Right cardiac atrium (tissue), 5 donors: ENCODE measurements at places on chromosomes 1 and 21. TPM values are rescaled to one million over a fixed set of nuclear protein-coding genes. Genes with fewer than 3 reads are reported as not detected.
A peak's percentile ranks its signal among the peaks of the same experiment; 100 is the strongest.

Gene TTLL7
- polyA plus RNA-seq, result 7.4 TPM

Gene BRINP2
- polyA plus RNA-seq, result 0.20 TPM

Gene KRTAP19-3
- polyA plus RNA-seq, result not detected

Gene DYNLT5
- polyA plus RNA-seq, result 1.2 TPM

Gene DMBX1
- polyA plus RNA-seq, result not detected

Gene TLR5
- polyA plus RNA-seq, result 1.9 TPM

Gene NUP210L
- polyA plus RNA-seq, result not detected

Gene UBE2U
- polyA plus RNA-seq, result not detected

Gene PRDM2
- polyA plus RNA-seq, result 16.3 TPM

Gene CD58
- 39.0 TPM for polyA plus RNA-seq

Gene OLIG2
- not detected for polyA plus RNA-seq

DNA sequence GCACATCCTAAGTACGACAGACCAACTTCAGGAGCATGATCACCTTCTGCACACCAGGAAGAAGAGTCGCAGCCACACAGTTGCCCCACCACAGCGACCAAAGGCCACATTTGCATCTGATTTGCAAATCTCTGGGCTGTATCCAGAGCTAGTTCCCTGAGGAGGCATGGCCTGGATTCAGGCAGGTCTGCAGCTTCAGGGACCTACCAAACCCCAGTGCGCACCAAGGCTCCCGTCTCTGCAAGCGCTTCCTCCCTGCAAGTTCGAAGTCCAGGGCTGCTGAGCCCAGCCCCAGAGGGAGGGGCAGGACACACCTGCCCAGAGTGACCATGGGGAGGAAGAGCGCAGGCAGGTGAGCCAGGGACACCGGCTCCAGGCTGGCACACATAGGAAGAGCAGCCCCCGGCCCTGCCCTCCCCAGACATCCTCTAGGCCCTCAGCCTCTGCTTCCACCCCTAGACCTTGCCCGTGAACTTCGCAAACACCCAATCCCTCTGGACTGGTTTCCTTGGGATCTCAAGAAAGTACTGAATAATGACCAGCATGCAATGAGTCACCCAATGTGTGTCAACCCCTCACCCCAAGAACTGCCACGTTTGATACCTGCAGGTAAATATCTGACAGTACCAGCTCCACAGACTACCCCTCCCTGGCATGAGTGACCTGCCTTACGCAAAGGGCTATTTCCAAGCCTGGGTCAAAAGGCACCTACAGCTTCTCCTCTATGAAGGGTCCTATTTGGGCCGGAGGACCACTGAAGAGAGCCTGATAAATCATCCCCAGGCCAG, 36.8 kb downstream of the CASZ1 start:
- DNase-seq, result peak; percentile 30

GRCh38 chr1:248841702-248842395, 3.8 kb downstream of the ZNF672 start:
- DNase-seq, result peak; percentile 43

GRCh38 chr1:70169018-70169839, 36.1 kb downstream of the LRRC40 start:
- no peak for DNase-seq

DNA sequence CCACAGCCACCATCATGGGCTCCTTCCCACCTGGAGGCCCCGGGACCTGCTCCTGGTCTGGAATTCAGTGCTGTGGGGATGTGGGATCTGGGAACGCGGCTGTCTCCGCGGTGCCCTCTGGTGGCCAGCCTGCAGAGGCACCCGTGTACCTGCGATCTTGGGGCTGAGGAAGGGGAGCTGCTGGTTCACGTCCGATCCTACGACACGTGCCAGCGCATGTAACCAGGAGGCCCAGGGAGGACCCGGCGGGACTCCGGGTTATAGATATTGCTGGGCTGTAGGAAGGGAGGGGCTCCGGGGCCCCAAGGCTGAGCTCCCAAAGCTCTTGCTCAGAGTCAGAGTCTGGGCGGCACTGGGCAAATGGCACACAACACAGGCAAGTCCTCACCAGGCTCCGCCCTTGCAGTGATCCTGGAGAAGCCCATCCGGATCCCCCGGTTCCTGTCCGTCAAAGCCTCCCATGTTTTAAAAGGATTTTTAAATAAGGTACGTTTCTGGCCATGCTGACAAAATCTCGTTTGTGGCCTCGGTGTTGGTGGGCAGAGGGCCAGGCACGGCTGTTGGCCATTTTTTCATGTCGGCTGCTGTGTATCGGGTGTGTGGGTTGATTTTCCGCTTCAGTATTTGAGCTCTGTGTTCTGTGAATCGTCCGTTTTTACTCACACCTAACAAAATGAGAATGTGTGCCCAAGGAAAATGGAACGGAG, 20.1 kb downstream of the FAAP20 start:
- DNase-seq, result peak; percentile 80

DNA sequence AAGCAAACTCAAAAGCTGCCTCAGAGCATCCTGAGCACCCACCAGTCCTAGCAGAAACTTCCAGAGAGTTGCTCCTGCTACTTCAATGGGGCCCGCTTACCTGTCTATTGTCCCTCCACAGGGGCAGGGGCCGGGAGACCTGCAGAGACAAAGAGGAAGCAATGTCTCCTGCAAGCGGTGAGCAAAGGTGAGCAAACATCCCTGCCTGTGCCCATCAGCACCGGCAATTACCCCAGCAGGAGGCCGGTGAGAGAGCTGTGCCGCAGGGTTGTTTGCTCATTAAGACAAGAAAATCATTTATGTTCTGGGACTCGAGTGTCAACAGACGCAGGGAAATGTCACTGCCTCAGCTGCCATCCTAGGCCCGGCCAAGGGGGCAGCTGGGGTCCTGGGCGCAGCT, 53.8 kb upstream of the TARDBP start:
- DNase-seq, result no peak

DNA sequence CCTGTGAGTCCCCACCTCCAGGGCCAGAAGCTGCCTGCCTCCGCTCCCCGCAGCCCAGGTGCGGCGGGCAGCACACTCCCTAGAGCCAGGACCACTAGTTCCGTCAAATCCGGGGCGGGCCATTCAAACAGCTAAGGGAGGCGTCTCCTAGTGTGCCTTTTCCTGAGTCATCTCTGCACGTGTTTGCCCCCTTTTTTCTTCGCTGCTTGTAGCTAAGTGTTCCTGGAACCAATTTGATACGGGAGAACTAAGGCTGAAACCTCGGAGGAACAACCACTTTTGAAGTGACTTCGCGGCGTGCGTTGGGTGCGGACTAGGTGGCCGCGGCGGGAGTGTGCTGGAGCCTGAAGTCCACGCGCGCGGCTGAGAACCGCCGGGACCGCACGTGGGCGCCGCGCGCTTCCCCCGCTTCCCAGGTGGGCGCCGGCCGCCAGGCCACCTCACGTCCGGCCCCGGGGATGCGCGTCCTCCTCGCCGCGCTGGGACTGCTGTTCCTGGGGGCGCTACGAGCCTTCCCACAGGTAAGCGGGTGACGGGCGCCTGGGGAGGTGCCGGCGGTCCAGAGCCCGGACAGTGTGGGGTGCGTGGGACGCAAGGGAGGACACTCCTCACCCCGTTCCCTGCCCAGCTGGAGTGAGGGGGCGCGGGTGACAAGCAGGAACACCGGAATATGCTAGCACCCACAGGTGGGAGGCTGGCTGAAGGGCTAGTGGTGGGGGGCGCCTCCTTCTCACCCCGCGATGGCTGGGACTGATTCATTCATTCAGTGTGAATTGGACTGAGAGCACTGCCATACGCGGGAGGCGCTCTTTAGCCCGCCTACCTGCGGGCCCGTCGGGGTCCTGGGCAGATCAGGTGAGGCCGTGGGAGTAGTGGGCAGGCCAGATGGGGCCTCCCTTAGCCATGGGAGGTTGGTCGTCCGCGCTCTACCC, at the start of gene TNFRSF8:
Gene TNFRSF8, plus strand, starts transcription at position 163 of the 932 bp plus-strand sequence. Its CDS starts 296 bp downstream, at position 459.
- DNase-seq, result peak; percentile 39

DNA sequence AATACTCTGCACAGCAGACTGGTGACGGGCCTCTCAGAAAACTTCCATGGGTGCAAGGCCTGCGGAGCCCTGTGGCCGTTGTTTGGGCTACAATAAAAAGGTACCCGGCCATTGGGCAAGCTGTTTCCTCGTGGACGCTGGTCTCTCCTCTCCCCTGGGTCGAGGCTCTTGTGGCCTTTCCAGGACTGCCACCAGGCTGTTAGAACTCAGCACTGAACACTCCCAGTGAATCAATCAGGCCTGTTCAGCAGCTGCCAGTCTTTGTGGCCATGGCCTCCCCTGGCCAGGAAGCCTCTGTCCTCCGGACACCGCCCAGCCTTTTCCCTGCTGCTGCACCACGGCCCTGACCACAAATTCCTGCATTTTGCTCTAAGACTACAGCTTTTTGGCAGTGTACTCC, 33.0 kb upstream of the ACTRT2 start:
- DNase-seq, result no peak

- DNase-seq, result peak; percentile 75
Measured at GRCh38 chr1:214280386-214281020, 456 bp upstream of the SMYD2 start.

DNA sequence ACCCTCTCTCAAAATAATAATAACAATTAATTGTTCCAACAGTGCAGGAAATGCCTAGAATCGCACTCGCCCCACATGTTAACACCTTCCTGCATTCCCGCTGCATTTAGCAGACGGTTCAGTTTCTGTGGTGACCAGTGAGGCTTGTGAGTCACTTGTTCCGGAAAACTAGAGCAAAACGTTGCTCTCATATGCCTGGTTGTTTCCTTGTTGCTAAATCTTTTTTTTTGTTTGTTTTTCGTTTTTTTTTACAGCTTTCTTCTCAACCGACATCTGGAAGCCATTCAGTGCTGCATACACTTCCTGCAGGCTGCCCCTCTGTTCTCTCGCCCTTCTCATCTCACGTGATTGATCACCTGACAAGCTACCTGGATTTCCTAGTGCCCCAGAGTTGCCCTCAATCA, 56.9 kb upstream of the TMPRSS2 start:
- no peak for DNase-seq

GRCh38 chr1:49523764-49524163, 500.0 kb downstream of the AGBL4 start:
- DNase-seq, result no peak

GRCh38 chr1:82549841-82550240, 749.1 kb downstream of the ADGRL2 start:
- DNase-seq, result no peak

GRCh38 chr1:25566176-25566729, 22.8 kb downstream of the LDLRAP1 start:
- no peak for DNase-seq

DNA sequence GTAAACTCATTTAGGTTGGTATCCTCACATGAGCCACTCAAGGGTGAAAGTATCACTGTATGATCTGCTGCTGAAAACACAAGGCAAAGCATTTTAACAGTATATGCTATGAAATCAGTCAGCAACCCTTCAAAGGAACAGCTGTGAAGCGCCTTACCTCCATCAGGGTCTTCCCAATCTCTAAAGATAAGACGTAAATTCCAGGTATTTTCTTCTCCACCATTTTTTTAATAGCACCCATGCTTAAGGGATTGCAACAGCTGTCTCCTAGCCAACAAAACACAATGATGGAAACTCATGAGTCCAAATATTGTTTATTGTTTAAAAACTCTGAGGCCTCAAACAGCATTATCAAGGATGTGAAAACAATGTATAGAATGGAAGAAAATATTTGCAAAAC, 4.8 kb downstream of the PPT1 start:
- DNase-seq, result no peak
